ENCODE measurements at places on chromosomes 2 and 18.

- no peak for DNase-seq
Measured at GRCh38 chr18:10100941-10101701, 187.3 kb downstream of the VAPA start.

DNA sequence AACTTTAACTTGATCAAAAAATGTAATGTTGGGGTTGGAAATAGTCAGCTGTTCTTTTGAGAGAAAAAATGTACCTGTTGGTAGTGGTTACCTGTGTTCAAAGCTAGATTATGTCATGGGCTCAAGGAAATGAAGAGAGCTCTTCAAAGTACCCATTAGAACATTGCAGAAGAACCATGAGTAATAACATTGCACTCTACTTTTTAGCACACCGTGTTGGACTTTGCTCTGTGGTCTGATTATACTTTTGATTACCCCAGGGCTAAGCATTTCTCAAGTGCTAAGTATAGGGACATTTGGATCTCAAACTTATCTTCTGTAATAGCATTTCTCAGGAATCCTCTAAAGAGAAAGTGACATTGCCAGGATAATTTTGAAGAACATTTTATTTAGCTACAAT, 1122.8 kb upstream of the CELF4 start:
- no peak for DNase-seq

DNA sequence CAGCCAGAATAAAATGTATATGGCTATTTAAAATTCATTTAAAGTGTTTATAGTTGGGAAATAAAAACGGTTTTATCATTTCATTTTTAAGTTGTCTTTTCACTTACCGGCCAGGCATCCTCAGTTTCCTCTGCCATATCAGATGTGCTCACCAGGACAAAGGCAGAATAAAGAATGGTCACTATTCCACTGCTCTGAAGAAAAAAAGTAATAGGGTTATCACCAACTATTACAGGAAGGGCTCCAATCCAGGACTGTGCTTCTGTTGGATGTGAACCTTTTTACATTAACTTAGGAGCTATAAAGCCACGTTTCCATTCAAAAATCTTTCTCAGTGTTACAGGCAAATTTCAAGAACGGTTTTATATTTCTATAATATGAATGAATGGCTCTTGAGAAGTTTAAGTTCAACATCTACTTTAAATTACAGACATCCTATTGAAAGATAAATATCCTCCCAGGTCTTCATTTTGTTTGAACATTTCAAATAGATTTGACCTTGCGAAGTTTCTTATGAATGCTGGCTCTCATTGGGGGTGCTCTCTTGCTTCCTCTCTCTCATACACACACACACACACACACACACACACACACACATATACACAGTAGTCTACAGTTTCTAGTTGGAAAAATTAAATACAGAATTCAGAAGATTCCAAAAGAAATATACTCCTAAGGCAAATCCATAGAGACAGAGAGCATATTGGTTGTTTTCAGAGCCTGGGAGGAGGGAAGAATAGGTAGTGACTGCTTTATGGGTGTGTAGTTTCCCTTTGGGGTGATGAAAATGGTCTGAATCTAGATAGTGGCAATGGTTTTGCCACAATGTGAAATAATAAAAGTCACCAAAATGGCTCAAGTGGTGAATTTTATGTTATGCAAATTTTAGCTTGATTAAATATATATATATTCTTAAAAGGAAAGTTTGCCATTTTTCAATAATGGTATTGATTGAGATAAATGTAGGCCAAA, 2.9 kb upstream of the SLC40A1 start:
- no peak for DNase-seq

DNA sequence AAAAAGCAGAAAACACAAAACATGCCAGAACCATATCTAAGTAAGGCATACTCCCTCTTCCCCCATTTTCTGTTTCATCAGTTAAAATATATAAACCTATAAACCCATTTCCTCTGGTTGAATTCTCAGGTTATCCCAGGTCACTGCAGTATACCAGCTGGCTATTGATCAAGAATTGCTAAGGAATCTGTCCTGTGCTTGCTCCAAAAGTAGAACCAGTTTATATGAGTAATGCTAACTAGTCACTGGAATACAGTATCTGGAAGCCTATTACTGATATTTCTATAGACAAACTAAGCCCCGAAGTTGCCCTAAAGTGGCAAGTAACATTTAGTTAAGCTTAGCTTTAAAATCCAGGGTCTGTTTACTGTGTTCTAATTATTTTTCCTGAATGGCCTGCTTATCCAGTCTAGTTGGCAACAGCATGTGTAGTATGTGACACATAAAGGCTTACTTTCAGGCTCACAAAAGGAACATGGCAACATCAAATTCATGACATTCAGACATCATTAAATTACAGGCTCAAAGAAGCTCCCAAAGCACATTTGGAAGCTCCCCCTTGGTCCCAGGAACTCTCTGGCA, 102.9 kb upstream of the ARL5A start:
- DNase-seq: no peak

DNA sequence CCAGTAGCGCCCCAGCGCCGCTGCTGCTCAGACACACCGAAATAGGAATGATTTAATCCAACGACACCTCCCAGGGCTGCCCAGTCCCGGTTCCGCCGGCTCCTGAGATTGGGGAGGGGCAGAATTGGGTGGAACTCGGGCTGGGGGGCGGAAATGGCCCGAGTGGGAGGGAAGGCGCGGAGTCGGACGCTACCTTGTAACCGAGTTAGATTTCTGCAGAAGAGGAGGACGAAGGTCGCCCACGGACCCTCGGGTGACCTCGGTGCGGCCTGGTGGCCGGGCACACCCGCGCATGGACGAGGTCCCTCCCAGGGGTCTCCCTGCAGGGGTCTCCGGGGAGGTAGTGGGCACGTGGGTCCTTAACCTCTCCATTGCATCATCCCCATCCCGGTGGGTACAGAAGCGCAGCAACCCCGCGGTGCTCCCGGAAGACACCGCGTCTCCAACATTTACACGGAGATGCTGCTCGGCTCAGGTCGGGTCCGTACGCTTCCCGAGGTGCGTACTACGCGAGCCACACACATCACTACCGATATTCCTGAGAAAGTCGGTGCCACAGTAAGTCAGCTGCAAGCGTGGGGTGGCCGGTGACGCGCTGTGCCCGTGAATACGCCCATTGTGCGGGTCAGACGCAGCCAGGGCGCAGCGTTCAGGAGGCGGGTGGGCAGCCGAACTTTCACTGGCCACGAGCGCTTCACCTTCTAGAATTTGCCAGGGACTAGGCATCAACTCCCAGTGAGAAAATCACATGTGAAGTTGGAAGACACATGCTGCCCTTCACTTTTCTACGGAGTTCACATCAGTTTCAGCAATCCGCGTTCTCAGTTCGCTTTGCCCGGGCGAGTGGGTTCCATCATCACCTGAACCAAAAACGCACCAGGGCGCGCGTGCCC, 3.0 kb downstream of the ZNF516 start:
- DNase-seq: peak; percentile 69

- no peak for DNase-seq
Measured at GRCh38 chr18:49094136-49094535, 143.4 kb upstream of the SMAD7 start.

GRCh38 chr2:193462411-193462810, 1267.7 kb upstream of the TMEFF2 start:
- DNase-seq: no peak
